Putamen (tissue), 1 donor: ENCODE measurements at places on chromosomes 5 and 9.

DNA sequence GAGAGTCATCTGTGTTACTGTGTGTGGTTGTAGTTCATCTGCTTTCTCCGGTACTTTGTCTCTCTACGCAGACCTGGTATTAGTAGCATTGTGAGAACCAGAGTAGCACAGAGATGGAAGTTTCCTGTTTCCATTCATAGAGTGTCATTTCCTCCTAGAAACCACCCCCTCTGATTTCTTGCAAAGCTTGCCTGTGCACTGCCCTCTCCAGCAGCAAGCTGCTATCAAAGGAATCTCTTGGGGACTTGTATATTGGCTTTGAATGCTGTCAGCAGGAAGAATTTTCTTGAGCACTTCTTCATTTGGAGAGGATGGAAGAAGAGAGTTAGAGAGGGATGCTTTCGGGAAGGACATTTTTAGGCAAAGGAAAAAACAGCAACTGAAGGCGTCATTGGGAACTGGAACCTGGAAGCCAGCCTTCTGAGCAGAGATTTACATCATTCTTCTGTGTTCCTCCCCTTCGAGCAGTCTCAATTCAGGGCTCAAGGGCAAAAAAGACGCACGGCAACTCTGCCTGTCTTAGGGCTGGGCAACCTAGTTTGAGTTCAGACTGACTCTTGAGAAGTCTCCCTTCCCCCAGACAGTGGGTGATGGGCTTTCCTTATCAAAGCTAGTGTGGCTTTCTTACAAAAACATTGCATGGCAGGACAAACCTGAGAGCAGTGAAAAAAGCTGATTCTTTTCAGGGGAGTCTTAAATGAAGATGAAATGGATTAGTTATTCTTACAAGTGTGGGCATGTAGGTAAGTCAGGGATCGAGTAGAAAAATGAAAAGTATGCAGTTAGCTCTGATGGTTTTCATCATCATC, 226.3 kb downstream of the AOPEP start:
- DNase-seq: no peak

DNA sequence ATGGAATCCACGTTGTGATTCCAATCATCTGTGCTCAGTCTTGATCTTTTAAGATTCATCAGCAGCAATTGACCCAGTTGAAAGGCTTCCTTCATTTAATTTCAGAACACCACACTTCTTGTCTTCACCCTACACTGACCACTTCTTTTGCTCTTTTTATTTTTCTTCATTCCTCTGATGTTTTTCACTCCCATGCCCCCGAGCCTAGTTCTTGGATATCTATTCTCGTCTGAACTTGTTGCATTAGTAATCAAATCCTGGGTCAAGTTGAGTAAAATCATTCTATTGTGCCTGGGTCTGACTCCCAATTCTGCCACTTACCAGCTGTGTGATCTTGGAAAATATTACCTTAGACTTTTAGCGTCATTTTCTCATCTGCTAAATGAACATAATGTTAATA, 356.5 kb downstream of the CDH12 start:
- DNase-seq: peak; percentile 1

DNA sequence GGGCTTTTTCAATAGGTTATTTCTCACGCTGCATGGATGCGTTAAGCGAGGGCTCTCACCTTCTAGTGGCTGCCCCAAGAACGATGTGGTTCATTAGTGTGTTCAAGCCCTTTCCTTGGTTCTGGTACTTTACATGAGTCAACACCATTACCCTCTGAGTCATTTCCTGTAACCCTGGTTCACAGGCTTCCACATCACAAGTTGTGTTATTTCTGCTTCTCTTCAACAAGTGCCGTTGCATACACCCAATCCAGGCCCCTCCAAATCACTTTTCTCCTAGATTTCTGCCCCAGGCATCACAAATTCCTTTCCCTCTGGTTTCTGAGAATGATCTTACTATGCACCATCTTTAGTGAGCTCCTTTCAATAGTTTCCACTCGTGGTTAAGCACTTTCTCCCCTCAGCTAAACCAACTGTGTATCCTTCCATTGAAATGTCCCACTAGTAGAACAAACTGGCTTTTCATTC, 69.5 kb upstream of the RAD23B start:
- DNase-seq: no peak

DNA sequence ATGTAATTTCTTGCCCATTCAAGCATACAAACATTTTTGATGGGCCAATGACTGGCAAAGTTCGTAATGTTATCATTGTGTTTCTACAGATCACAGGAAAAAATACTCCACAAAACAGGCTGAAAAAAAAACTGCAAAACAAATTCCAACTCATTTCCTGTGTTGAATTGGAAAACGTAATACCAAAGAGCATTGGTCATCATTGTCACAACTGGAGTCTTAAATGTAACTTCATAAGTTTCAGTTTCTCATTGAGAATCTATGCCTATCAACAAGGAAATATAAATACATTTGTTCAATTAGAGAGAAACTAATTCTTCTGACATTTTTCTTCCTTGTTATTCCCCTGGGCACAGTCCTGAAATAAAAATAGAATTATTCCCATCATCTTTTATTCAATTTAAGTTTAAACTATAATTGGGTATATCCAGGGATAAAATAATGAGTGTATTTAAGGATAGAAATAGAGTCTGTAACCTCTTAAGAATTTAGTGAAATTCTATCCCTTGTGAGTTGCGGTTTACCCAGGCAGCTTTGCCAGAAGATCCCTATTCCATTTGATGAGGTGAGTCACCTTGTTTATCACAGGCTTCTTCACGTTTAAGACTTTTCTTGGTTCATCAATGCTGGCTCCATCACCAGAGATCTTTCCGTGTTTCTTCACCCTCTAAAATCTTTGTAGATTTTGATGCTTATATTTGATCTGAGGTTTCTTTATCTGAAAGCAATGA, 112.7 kb upstream of the ITGA1 start:
- DNase-seq: no peak

- DNase-seq: no peak
Measured at GRCh38 chr9:27829621-27830020, 256.3 kb upstream of the C9orf72 start.
